T-helper 1 cell (primary cell): ENCODE measurements at places on chromosomes 5 and 9.

GRCh38 chr5:121377461-121377860 lies 474.2 kb upstream of the FTMT start:
- DNase-seq, result no peak

DNA sequence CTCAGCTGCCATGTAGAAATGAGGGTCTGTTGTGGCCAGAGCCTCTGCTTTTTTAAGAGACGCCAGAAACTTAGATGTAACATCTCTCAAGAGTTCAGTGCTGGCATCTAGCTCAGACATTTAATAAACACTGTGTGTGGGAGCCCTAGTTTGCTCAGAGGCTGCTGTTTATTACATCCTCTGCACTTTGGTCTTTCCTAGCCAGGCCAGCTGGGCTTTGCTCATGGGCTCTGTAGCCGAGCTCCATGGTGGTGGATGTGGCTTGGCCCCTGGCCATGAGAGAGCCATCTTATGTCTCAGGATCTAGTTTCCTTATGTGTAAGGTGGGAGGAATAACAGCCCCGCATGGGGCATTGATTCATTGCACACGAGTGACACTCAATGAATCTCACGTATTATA lies 30.0 kb downstream of the ARHGEF37 start:
- no peak for DNase-seq

DNA sequence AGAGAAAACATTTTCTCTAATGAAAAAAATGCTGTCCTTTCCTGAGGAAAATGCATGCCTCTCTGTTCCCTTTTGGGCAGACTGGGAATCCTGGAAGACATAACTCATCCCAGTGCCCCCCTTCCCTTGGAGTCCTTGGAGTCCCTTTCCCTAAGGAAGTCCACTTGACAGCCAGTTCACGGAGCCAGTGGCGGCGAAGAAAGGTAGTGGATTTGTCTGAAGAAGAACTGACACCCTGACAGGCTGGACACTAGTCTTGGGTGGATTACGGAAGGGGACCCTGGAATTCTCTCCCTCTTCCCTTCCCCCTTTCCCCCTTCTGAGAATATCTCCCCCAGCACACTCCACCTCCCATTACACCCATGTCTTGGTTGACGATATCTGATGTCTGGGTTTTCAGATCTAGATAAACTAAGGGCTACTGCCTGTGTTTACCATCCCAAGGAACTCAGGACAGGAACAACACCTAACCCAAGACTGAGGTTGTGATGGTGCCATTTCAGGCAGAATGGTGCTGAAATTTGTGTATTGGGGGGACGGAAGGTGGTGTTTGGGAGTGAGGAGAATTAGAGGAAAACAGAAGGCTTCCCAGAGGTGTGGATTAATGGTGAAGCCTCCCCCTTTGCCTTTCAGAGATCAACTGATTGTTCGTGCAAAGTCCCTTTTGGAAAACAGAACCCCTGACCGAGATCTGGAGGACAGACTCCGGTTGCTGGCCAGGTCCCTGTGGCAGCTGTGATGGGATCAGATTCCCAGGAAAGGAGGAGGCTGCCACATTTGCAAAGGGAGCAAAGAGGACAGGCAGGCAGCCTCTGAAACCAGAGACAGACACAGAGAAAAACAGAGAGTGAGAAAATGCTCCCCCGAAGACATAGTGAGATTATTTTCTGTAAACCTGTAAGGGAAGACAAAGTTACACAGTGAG lies 704 bp downstream of the SPARC start:
- no peak for DNase-seq

DNA sequence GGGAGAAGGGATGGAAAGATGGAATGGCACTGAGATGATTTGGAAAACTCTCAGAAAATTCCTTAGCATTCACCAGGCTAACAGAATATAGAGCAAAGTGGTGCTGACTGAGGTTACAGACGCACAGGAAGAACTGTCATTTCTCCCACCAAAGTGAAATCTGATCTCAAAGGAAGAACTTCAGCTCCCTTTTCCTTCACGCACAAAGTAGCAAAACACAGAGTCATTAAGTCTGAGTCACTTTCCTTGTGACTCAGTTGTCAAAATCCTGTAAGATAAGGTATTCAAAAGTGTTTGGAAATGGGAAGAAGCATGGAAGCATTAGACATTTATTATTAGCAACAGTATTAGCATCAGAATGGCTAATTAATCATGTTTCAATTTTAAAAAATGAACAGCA lies 11.7 kb downstream of the MPDZ start:
- no peak for DNase-seq

GRCh38 chr5:139919308-139919707 lies 123.7 kb downstream of the PSD2 start:
- no peak for DNase-seq
